Stimulated activated CD4-positive, alpha-beta T cell treated with anti-CD3 and anti-CD28 coated beads, TNF-alpha, amount 100 ng/mL, for 1 hour (primary cell): ENCODE measurements at places on chromosomes 12 and 14.

DNA sequence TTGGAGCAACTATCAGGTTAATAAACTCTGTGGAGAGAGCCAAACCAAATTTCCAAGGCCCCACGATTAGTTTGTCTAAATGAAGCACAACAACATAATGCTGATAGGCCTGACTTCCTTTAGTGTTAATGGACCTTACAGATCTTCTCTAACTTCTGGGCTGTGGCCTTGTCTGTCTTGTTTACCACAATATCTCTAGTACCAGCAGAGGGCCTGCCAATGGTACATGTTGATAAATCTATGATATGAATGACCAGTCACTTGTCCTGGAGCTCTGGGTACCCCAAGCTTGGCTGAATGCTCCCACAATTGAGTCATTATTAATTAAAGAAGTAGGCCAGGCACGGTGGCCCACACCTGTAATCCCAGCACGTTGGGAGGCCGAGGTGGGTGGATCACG is 78.9 kb upstream of the CISTR start:
- no peak for DNase-seq

DNA sequence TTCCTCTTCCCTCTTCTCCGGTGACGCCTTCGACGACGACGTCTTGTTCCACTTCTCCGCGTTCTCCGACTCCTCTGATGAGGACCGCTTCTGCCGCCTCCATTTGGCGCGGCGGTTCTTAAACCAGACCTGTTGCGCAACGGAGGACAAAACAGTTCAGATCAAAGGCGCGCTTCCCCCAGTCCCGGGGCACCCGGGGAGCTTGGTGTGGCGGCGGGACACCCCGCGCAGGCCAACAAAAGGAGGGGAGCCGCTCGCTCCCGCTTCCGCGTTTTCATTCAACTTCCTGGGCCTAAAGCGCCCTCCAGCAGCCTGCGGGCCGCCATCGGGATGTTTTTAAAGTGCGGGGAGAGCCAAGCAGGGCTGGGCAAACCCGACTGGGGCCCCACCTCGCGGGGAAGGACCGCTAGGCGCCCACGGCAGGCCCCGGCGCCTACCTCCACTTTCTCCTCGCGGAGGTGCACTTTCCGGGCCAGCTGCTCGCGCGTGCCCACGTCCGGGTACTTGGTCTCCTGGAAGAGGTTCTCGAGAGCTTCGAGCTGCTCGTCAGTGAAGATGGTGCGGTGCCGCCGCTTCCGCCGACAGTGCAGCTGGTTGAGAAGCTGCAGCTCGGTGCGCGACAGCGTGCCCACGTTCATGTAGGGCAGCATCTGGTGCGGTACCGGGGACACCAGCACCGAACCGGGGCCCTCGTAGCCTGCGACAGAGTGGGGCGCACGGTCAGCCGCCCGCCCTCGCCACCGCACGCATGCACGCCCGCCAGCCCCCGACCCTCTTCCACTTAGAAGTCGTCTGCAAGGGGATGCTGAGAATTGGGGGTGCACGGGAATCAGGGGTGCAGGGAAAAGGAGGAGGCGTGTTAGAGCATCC is 1.2 kb downstream of the GSC start:
- DNase-seq: no peak

- no peak for DNase-seq
Measured at GRCh38 chr12:108768591-108769500, 37.5 kb upstream of the CORO1C start.

- no peak for DNase-seq
Measured at GRCh38 chr14:90777830-90778485, 38.3 kb downstream of the TTC7B start.

DNA sequence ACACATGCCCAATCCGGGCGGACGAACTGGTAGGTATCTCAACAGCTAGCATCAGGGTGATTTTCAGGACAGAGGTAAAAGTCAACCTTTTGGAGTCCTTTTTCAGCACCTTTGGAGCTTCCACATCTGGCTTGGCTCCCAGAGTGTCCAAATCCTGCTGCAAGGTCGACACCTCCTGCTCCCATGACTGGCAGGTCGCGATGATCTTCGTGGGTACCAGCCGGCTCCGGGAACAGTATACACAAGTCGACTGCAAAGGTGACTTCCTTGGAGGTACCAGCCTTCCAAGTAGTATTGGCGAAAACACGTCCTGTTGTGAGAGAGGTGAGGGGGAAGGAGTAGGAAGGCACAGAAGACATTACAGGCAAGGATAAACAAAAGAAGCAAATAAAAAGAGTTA is 672.7 kb downstream of the TMEM121 start:
- no peak for DNase-seq

- no peak for DNase-seq
Measured at GRCh38 chr12:120228041-120228290, 27.1 kb upstream of the RPLP0 start.

- no peak for DNase-seq
Measured at GRCh38 chr12:95116773-95117172, 43.4 kb upstream of the NR2C1 start.

DNA sequence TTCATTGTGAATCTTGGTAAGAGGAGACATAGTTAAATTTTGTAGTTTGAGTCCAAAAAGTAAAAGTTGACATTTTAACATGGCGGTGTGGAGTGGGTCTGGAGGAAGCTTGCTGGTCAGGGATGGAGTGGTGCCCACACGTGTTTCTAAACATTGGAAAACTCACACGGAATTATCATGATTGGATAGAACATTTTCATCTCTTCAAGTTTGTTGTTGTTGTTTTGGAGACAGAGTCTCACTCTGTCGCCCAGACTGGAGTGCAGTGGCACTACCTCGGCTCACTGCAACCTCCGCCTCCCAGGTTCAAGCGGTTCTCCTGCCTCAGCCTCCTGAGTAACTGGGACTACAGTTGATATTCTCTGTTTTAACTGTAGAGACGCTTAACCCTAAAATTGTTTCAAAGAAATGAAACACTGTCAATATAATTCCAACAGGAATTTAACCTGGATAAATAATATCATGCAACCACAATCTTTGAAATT is 502 bp upstream of the MBIP start:
- DNase-seq: no peak

DNA sequence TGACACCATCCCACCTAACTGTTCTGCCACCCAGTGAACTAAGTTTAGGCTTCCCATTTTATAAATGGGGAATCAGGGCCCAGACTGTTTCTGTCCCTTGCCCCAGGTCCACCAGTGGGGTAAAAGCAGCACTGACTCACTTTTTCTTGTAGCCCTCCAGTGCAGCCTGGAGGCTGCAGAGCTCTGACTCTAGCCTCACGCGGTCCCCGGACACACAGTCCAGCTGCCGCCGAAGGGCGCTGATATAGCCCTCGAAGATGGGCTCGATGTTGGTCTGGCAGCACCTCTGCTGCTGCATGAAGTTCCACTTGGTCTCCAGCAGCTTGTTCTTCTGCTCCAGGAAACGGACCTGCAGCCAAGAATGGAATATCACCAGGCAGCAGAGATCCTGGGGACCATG is 2.6 kb downstream of the KRT82 start:
- DNase-seq: no peak

GRCh38 chr12:4117386-4118016 is 156.1 kb upstream of the CCND2 start:
- DNase-seq: no peak

DNA sequence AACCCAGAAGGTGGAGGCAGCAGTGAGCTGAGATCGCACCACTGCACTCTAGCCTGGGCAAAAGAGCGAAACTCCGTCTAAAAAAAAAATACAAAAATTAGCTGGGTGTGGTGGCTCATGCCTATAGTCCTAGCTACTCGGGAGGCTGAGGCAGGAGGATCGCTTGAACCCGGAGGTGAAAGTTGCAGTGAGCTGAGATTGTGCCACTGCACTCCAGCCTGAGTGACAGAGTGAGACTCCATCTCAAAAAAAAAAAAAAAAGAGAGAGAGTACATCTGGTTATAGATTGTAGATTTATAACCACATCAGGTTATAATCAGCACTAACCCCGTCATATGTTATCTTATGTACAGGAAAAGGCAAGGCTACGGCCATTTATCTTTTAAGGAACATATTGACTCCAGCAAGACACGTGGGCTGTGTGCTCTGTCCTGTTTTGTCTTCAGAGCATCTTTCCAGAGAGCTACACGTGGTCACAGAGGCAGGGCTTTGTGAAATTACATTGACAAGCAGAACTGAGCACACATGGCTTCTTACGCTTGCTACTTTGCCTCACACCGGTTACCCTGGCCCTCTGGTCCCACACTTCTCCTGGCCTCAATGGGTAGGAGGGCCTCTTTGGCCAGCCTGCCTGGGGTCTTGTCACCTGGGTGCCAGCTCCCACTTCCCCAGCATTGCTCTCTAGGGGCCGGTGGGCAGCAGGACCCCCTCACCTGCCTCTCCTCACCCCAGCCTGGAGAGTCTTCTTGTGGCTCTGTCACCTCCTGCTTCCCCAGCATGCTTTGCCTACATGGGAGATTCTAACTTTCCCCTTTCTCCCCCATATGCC is 6.8 kb upstream of the DYNC1H1 start:
- no peak for DNase-seq

- no peak for DNase-seq
Measured at GRCh38 chr12:63124778-63125177, 26.2 kb downstream of the AVPR1A start.

GRCh38 chr12:75724928-75725312 is 213.5 kb upstream of the KRR1 start:
- DNase-seq: no peak

GRCh38 chr12:120138366-120138765 is 21.8 kb upstream of the RAB35 start:
- DNase-seq: no peak

DNA sequence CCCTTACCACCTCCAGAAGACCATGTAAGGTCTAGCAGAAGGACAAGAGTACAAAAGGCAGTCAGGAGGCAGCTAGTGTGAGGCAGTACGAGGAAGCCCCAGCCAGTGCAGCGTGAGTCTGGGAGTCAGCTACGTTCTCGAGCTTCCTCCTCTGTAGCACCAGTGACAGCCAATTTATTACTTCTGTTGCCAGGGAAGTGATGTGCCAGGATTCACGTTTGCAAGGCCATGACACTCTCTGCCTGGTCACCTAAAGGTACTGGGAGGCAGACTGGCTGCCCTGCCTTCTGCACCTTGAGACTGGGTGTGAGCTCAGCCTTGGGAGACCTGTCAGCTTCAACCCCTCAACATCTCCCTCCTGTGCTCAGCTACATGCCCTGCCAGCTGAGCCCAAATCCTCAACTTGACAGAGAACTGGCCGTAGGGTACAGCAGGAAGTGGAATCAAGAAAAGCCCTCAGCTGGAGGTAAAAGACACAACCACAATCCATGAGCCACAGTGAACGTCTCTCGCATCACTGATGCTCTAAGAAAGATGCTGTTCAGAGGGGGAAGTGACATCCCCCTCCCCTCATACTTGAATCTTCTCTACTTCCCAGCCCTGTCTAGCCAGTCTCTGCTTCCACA is 182.5 kb upstream of the RGS6 start:
- DNase-seq: no peak

GRCh38 chr12:55845785-55846496 is 3.2 kb upstream of the MMP19 start:
- no peak for DNase-seq

- peak; percentile 11 for DNase-seq
Measured at GRCh38 chr12:27383429-27384260, 51.0 kb downstream of the BMAL2 start.

DNA sequence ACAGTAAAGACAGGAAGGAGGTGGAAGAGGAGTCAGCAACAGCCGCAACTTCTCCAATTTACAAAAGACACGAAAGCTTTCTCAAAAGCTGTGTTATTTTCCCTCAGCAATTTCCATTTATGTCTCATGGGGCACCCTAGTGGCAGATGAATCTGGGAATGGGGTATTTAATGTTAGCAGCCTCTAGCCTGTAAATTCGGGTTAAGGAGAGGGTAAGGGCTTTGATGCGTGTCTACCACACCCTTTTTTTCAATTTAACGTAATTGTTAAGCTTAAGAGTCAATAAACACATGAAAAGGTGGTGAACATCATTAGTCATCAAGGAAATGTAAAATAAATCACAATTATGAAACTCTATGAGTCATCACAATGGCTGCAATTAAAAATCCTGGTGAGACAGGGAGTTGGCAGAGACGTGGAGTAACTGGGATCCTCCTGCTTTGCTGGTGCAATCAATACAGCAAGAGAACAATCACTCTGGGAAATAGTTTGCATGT is 986.4 kb downstream of the AACS start:
- no peak for DNase-seq

DNA sequence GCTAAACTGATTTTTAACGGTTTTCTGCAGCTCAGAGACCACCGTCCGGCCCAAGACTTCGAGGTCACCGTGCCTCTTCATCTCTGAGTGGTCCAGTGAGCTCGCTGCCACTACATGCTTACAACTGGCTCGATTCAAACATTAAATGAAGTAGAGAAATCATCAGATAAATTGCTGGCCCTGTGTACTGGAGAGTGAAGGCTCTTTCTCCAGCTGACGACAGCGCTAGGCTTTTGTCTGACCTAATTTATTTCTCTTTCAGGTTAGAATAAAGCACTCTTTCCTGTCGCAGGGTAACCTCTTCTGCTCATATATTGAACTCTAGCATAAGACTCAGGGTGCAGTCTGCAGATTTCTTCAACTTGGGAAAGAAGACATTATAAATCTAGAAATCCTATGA is 6.4 kb downstream of the BCL11B start:
- no peak for DNase-seq

- no peak for DNase-seq
Measured at GRCh38 chr12:105256921-105257320, 20.9 kb upstream of the APPL2 start.

GRCh38 chr12:99906786-99907579 is 77.8 kb downstream of the ANKS1B start:
- no peak for DNase-seq

DNA sequence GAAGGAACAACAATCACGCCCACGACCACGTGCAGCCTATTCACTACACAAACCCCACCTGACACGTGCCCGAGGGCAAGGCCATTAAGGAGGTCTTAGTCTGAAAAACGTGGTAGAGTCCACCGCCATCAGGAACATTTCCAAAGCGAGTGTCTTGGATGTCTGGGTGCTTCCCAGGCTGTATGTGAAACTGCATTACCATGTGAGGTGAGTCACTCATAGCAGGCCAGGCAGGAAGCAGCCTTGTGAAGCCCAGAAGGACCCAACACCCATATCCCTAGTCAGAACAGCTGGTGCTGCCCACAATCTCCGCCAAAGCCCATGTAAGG is 3.3 kb upstream of the KRT79 start:
- no peak for DNase-seq

- DNase-seq: no peak
Measured at GRCh38 chr12:24955853-24956252, 7.0 kb upstream of the BCAT1 start.
